Activated naive CD4-positive, alpha-beta T cell (primary cell): ENCODE measurements at places on chromosomes 11 and 22.

DNA sequence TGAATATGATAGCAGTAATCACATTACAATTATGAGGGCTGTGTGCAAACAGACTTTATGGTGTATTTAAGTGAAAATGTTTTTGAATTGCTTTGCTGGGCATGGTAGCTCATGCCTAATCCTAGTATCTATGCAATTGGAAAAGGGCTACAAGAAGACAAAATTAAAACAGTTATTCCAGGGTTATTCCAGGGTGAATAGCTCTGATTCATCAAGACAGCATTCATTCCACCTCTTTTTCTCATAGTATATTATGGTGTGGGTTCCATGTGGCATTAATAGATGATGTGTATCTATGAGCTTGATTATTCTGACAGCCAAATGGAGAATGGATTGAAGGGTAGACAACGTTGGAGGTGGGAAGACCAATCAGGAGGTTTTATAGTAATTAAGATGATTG lies 12.1 kb upstream of the SIDT2 start:
- no peak for DNase-seq

DNA sequence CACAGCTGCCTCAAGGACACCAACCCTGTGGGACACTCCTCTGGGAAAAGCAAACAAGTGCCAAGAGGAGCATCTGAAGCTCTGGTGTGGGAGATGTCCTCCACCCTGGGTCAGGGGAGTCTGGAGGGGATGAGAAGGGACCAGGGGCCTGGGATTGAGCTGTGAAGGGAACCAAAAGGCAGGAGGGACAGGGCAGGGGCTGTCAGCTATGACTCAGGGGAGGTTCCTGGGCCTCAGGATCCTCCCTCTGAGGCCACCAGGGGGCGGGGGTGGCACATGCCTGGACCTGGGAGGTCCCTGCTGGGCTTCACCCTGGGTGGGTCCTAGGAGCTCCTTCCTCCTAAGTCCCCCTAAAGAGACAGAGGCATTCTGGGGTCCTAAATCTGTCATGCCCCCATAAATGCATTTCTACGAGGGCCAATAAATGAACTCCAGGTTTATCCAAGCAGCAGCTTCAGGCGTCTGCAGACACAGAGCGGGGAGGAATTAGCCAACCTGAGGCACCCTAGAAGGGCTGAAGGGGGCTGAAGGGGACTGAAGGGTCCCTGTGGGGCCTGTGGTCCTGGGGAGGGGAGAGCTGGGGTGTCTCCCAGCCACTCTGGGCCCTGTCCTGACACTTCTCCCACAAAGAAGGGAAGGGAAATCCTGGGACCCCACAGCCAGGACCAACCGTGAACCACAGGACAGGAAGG lies 31.9 kb upstream of the IGLL5 start:
- DNase-seq, result no peak

GRCh38 chr11:45936511-45937054 lies 14.1 kb downstream of the LARGE2 start:
- no peak for DNase-seq

DNA sequence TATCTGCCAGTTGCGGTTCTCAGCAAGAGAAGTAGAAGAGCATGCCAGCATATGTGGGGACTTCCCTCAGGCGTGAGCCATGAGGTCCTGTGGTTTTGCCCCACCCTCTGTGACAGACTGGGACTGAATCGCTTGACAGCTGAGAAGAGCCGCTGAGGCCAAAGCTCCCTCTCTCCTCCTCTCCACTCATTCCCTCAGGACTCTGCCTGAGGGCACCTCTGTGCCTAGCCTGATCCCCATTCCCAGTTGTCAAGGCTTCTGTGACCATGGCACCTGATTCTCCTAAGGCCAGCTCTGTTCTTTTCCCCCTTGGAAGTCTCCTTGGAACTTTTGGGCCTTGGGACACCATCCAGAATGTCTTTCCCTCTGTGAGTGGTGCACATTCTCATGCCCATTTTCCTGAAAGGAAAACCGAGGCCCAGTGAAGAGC lies 27.0 kb downstream of the ART5 start:
- no peak for DNase-seq

DNA sequence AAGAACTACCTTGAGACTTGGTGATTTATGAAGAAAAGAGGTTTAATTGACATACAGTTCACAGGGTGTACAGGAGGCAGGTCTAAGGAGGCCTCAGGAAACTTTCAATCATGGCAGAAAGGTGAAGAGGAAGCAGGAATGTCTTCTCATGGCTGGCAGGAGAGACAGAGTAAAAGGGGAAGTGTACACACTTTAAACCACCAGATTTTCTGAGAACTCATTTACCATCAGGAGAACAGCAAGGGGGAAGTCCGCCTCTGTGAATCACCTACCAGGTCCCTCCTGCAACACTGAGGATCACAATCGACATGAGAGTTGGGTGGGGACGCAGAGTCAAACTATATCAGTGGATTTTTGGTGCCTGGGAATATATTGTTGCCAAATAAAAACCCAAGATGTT lies 40.3 kb upstream of the OR5D13 start:
- DNase-seq, result no peak

GRCh38 chr22:36823186-36823839 lies 6.5 kb upstream of the PVALB start:
- no peak for DNase-seq

GRCh38 chr11:48193876-48194275 lies 22.7 kb upstream of the OR4B1 start:
- DNase-seq, result no peak

DNA sequence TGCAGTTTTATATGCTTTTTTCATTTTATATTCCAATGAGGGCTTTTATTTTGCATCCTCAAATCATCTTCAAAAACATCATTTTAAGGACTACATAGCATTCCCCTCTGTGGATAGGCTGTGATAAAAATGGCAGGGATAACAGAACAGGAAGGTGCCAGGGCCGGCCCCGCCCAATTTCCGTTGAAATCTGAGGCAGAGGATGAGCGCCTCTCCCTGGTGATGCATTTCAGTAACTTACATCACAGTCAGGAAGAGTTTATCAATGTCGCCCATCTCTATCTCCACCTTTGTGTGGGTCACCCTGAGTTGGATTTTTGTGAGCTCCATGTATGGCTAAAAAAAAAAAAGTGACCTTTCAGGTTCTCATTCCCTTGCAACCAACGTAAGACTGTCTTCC lies 201.6 kb downstream of the DSCAML1 start:
- DNase-seq, result no peak

GRCh38 chr11:66150725-66151124 lies 80.7 kb downstream of the PACS1 start:
- no peak for DNase-seq

- DNase-seq, result no peak
Measured at GRCh38 chr11:12754582-12755234, 80.5 kb downstream of the TEAD1 start.

DNA sequence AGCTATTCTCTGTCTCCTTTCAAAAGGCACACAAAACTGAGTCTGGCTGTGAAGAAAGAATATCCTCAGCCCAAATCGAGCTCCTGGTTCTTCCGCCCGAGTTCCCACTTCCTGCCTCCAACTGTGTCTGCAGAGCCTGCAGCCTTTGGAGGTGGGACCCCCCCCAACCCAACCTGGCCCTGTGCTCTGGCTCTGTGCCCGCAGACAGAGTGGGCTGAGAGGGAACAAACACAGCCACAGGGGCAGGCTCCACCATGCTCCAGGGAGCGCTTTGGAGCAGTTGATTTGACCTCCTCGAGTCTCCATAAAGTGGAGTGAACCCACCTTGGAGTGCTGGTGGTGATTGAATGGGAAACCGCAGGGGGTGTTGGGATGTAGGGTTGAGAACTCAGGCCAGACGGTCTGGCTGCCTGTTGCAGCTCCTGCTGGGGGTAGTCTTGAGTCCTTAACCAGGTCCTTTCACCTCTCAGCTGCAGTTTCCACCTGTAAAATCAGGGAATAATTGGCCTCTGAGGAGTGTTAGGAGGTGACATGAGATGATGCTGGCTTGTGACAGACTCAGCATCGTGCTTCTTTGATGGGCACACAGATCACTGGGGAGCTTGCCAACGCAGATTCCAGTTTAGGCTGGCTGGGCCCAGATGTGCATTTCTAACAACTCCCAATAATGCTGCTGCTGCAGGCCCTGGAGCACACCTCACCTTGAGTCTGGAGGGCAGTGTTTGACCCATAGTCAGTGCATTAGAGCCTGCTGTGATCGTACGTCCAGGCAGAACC lies 11.4 kb downstream of the DAGLA start:
- no peak for DNase-seq

DNA sequence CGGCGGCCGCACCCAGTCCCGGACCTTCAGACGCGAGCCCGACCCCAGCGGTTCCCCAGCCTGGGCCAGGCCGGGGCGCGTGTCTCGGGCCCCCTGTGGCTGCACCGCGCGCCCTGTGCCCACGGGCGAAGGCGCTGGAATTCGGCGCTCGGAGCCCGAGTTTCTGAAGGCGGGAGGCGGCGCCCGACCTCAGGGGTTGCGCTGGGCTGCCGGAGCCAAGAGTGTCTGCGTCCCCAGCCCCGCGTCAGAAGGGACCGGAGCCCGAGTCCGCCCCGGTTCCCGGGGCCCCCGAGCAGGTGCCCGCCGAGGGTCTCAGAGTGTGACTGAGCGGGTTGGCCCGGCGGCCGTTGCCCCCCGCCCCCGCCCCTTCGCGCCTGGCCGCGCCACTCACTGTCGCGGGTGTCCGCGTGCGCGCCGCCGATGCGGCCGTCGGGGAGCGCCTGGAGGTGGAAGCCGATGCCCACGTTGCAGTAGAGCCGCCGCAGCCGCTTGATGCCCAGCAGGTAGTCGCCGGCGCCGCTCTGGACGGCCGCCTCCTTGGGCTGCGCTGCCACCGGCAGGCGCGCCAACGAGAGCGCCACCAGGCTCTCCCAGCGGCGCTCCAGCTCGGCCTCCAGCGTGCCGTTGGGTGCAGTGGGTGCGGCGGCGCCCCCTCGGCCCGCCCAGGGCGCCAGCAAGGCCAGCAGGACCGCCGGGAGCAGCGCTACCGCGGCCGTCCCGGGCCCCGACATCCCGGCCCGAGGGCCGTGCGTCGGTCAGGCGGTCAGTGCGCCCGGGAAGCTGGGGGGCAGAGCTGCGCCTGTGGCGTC lies 583 bp downstream of the FGF4 start:
- DNase-seq, result no peak

DNA sequence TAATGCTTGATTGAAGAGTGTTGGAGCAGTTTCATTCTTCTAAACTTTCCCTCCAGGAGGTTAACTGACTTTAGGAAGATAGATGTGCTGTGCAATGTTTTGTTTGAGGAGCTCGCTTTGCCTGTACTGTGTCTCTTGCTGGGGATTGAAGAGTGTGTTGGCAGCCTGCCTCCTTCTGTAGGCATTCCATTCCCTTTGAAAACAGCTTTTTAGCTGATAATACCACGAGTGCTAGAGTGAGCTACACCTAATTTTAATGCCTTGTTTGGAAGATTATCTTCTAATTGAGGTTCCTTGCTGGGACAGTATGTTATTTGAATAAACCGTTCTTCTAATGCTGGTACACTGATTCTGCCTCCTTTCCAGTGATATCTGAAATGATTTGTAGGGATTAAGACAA lies 7.2 kb downstream of the DDX10 start:
- no peak for DNase-seq

DNA sequence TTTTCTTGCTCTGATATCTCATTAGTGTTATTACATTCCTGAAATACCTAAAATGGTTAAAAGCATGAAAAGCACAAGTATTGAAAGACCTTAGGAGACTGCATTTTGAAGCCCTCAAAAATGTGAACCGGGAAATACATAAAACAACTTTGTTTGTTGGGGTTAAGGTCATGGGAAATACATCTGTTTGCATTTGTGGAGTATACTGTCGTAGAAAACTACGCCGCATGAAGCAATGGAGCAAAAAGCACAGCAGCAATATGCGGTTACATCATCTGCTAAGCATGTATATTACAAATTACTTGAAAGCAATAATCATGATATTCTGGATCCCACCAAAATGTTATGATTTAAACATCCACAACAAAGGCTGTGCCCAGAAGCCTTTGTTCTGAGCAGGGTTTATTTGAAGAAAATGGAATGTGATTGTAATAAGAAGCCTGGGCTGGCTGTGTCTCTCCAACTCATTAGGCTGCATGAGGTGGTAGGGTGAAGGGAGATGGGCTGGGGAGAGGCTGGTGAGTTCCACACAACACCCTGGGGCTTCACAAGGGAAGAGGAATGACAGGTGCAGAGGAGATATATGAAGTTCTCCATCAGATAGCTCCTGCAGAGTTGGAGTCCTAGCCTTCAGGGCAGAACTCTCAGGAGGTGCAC lies 64.7 kb upstream of the LIN7C start:
- no peak for DNase-seq

- no peak for DNase-seq
Measured at GRCh38 chr11:71078482-71078881, 173.9 kb downstream of the SHANK2 start.

- no peak for DNase-seq
Measured at GRCh38 chr11:69013009-69013951, at the start of gene MRGPRF. TSS of gene MRGPRF (minus strand) at chr11:69013246. CDS start at chr11:69009901, 3,345 bp downstream.

DNA sequence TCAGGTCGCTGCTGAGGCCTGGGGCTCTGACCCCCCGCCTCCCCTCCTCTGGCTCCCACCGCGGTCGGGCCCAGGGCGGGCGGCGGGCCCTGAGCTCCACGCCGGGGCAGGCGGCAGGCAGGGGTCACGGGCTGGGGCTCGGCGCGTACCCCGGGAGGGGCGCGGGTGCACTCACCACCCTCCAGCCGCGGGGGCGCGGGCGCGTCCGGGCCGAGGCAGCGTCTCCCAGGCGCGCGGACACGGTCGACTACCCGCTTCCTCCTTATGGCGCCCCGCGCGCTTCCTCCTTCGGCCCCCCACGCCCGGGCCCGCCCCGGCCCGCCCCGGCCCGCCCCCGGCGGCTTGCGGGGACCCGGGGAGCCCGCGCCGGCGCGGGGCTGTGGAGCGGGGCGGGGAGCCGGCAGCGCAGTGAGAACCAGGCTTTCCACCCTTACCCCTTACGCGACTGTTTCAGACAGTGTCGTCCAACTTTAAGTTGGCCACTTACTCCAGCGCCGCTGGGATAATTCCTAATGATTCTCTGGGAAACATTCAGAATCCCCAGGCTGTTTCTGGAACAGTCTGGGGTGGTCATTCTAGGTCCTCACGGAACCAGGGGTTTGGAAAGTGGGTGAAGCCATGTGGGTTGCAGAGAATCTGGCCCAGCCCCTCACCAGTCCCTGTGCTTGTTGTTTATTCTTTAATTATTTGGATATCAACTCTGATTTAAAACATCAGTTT lies at the start of gene BID:
BID (minus strand) TSS at position 264 of the 720 bp plus-strand sequence. CDS start 24,353 bp downstream, outside the sequence.
- DNase-seq, result no peak

DNA sequence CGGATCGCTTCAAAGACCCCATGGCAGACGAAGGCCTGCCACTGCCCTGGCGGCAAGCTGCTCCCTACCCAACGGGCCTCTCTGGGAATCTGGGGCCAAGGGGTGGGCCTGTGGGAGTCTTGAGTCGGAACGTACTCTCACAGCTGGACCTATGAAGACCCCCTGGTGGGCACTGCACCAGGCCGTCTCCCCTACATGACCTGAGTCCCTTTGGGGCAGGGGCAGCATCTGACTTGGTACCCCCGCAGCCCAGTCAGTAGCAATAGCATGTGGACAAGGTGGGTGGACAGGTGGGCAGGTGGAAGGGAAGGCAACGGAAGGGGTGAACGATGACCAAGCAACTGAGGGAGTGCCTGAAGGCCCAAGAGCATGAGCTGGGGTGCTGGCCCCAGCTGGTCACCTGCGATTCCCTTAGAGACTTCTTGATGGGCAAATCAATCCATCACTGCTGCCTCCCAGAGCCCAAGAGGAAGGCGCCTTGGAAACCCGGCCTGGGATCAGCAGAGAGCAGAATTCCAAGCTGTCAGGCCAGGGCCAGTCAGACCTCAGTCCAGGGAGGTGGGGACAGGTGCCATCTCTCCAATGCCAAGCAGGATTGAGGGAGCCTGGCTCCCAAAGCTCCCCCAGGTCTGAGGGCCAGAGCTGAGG lies 35.3 kb downstream of the ARAP1 start:
- DNase-seq, result no peak
